ENCODE measurements at places on chromosomes 16 and 17.

- DNase-seq = no peak
These were observed 2.6 kb upstream of the ADORA2B start for GRCh38 chr17:15942207-15942833.

- DNase-seq = no peak
These were observed 6.3 kb upstream of the CD7 start for GRCh38 chr17:82323514-82324234.

DNA sequence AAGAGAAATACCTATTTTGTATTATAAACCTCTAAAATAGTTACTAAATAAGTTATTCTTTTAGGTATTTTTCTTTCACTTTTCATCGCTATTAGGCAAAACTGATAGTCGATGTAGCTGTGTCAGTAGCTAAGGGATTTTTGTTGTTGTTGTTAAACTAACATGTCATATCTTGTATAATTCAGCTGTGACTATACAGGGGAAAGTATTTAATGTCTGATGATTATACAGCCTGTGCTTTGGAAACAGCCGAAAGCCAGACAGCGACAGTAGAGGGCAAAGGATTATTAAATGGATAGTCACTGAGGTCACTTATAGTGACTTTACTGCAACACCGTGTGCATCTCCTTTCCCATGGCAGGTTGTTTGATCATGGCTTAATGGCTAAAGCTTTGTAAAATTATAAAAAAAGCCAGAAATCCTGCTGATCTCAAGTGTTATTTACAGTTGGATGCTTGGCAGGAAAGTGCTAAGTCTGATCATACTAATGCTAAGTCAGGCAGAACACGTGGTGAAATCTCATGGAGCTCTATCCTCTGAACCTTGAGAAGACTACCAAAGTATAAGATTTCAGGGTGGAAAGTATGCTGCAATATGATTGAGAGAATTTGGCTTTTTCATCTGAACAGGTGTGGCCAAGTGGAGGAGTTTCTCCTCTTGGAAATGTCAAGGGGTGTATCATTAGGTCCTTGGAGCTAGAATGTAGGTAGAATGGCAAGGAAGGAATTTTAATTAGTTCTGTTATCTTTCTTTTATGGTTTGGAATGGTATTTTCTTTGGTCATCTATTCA, 88.4 kb downstream of the FTO start:
- DNase-seq = no peak

- DNase-seq = no peak
These were observed 32.0 kb downstream of the MBTPS1 start for GRCh38 chr16:84084570-84085270.

GRCh38 chr16:4052801-4053293, 63.4 kb downstream of the ADCY9 start:
- no peak for DNase-seq

DNA sequence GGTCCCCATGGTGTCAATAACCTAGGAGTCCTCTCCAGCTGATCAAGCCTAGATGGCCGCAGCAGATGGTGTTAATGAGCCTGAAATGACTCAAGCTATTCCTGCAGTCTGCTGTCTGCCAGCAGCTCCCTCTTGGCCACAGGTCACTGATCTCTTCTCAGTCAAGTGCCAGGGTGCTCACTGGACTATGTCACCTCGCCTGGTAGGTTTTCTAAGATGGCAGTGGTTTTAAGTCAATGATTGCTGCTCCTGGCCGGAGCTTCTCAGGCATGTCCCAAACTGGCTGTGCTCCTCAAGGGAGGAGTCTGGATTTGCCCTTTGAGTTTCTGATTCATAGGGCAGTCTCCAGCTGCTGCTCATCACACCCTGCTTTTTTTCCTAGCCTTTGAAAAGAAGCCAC, 58.6 kb upstream of the SHISA6 start:
- no peak for DNase-seq

DNA sequence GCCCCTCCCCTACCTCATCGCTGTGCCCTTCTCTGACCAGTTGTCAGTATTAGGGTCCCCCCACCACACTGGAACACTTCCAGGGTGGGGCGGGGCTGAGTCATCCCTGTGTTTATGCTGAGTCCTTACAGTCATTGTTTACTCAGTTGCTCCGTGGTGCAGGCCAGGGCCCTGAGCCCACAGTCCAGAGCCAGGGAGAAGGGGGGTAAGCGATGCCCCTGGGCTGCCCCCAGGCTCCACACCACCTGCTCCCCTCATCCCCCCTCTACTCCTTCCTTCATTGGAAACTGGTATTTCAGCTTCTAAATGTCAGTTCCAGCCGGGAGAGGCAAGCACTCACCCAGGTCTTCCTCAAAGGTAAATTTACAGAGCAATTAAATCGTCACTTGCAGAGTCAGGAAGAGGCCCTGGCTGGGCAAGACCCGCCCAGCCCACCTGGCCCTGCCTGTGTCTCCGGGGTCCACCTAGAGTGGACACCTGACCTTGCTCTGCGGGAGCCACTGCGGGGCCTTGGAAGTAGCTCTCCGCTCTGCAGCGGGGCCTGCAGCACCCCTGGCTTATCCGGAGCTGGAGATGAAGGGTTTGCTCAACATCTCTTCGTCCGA, 4.8 kb downstream of the ATP2A3 start:
- no peak for DNase-seq

- DNase-seq = no peak
These were observed 162.1 kb upstream of the AXIN2 start for GRCh38 chr17:65723431-65724151.

GRCh38 chr16:67407176-67407787, 9.0 kb downstream of the ZDHHC1 start:
- no peak for DNase-seq

DNA sequence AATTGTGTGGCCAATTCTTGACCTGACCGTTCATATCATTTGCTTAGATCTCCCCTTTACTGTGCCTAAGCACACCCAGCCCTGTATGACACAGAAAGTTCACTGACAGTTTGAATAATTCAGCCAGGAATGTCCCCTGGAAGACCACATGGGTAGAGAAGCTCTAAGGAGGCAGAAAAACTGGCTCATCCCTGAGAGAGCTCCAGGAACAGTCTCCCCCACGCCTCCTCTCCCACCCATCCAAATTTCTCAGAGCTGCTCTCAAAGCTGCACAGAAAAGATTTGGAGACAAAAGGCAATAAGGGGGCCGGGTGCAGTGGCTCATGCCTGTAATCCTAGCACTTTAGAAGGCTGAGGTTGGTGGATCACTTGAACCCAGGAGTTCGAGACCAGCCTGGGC, 11.2 kb downstream of the PRAC1 start:
- no peak for DNase-seq

DNA sequence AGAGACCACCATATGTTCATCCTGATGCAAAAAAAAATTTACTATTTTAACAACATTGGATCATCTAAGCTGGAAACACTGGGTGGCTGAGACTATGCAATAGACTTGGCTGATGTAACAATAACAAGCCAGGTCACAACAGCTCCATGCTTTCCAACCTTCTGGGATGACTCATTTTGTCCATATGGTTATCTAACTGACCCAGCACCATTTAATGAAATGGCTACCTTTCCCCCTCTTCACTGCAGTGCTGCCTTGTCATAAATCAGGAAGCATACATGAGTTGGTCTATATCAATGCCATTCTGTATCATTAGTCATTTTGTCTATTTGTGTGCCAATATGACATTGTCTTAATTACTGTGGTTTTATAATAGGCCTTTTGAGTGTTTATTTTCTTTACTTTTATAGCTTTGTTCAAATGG, 217.6 kb upstream of the KCNJ16 start:
- no peak for DNase-seq

- DNase-seq = no peak
These were observed 969.7 kb downstream of the CDH11 start for GRCh38 chr16:64151990-64152767.

DNA sequence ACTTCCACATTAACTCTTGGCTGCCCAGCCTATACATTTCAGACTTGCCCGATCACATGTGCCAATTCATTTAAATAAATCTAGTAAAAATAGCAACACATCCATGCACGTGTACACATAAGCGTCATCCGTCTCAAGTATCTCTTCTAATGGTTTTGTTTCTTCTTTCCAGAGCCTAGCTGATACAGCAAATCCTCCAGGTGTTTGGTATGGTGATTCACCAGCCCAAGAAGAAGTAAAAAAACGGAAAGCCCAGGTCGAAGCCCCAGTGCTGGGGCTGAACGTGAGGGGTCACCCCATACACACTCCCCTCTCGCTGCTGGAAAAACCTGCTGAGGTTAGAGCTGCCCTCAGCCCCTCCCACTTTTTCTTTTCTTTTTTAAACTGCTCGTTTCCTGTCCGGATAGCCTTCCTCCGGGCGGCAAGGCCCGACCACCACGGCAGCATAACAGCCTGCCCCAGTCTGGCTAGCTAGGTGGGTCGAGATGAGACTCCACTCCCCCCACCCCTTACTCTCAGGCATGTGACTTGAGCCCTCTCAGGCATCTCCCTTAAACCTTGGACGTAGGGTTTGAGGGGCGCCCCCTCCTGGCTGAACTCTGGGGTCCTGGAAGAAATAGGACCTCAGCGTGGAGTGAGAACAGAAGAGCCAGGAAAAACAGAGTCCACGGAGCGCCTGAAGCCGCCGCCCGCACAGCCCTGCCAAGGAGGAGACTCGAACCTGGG, 13.9 kb upstream of the OR1F1 start:
- DNase-seq = no peak

GRCh38 chr16:13569986-13570385, 350.0 kb upstream of the ERCC4 start:
- DNase-seq = no peak

- no peak for DNase-seq
These were observed 339.7 kb downstream of the CA10 start for GRCh38 chr17:51818777-51819176.

DNA sequence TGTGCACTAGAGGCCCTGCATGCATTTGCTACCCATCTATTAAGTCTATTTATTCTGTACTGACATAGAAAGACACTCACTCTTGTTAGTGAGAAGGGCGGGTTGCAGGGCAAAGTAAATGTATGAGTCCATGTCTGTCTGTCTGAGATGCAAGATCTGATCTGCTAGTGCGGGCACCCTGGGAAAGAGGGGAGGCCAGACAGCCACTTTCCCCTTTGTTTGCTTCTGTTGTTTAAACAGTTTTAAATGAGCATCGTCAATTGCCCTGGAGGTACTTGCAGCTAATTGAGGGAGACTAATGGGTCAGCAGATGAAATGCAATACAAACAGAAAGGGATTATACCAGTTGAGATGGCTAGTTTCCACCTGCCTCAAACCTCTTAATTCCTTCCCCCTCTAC, 24.9 kb downstream of the SCNN1G start:
- DNase-seq = no peak

- DNase-seq = no peak
These were observed 110.8 kb downstream of the C16orf78 start for GRCh38 chr16:49484451-49484849.

Data from vagina (tissue), 2 donors.